Kasumi-1 (cell line): ENCODE measurements at places on chromosomes 11 and 22.

DNA sequence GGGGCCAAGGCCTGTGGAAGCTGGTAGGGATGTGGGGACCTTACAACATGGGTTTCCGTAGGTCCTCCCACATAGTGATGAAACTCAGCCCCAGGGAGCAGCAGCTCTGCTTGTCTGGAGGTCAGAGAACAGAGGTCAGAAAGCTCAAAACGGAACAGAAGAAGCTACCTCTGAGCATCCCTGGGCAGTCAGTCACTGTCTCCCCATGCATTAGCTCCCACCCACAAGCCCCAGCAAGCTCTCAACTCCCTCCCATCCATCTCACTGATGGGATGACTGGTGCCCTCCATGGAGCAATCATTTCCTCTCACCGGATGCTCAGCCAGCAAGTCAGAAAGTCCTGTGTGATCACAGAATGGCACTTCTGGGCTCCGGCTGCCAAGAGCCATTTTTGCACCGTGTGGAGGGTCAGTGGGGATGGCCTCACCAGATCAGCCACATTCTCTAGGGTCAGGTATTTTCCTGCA, 1.9 kb downstream of the TPP1 start:
- DNase-seq = peak; percentile 16

DNA sequence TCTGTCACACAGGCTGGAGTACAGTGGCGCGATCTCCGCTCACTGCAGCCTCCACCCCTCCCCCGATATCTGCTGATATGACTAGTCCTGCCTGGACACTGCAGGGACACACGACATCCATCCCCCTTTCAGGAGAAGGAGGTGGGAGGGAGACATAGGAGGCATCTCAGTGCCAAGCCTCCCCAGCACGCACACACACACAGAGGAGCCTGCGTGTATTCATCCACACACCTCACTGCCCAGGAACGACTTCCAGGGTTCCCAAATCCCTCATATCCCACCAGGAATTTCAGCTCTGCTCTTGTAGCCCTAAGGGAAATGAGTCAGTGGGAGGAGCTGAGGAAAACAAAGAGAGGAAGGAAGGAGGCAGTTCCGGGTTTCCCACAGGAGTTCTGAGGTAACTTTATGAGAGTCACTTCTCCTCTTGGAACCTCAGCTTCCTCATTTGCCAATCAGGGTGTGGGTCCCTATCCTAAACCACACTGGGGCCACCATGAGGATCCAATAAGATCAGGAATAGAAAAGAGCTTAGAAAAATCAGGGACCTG, 37.2 kb upstream of the ACER3 start:
- DNase-seq = peak; percentile 46

DNA sequence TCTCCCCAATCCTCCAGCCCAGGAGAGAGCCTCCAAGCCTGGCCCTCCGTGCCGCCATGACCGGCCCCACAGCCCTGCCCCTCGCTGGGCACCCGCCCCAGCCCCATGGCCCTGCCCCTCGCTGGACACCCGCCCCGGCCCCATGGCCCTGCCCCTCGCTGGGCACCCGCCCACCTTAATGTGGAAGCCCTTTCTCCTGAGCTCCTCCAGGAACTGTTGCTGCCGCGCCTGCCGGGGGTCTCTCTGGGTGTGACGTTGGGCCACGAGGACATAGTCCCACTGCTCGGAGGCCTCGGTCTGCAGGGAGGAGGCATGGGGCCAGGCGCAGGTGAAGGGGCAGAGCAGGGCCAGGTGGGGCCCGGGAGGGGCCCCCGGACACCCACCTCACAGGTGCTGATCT, 8.2 kb downstream of the ANO9 start:
- DNase-seq = no peak

DNA sequence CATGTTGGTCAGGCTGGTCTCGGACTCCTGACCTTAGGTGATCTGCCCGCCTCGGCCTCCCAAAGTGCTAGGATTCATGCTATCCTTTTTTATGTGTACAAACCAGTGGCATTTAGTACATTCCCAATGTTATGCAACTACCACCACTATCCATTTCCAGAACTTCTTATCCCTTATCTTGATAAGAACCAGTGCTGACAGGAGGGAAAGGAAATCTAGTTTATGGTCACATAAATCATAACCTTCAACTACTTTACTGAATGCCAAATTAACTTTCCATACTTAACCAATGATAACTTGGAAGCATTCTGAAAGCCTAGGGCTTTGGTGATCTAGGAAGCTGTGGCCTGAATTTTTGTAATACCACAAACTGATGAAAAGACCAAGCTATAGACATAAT, 170.4 kb downstream of the SWAP70 start:
- DNase-seq = no peak

DNA sequence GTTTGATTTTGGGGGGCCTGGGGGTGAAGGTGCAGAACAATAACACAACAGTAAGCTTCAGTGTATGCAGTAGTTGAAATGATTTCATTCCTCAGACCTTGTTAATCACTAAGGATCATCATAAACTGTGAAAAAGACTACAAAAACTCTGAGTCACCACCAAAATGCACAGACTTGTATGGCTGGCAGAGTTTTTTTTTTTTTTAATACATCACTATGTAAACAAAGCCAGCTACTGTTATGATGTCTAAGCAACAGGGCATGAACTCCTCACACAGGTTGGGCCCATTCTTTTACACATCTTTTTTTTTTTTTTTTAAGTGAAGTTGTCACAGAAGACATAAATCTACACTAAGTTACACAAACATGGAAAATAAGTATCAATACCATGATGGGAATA, 311.9 kb downstream of the GUCY1A2 start:
- no peak for DNase-seq

- no peak for DNase-seq
Measured at GRCh38 chr11:77505956-77506355, 32.1 kb upstream of the PAK1 start.

- DNase-seq = peak; percentile 31
Measured at GRCh38 chr11:65003282-65003681, 6.5 kb upstream of the BATF2 start.

- no peak for DNase-seq
Measured at GRCh38 chr22:25351631-25352293, 132.3 kb downstream of the CRYBB2 start.

GRCh38 chr11:86874304-86875056, 74.1 kb downstream of the PRSS23 start:
- DNase-seq = no peak

- no peak for DNase-seq
Measured at GRCh38 chr11:104432526-104432925, 268.6 kb upstream of the PDGFD start.

DNA sequence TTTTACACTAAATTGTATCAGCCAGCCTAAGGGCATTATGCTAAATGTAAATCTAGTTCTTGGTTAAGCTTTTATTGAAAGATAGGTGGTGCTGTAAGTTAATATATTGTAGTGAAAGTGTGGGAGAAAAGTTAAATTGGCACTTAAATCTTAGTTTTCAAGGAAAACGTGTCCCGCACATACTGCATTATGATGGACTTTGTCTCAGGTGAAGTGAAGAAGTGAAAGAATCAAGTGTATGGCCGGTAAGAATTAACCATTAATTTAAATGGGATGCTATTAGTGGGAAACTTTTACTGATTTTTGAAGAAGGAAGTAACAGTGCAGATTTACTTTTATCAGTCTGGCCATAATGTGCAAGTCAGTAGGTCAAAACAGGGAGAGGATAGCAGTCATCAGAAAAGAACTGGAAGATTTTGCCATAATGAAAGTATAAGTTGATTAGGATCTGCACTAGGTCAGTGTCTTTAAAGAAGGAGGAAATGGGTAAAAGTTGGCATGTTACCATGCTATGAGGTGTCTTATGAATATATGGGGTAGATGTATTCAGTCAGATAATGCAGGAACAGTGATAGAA, 81.6 kb downstream of the PDHX start:
- peak; percentile 67 for DNase-seq

DNA sequence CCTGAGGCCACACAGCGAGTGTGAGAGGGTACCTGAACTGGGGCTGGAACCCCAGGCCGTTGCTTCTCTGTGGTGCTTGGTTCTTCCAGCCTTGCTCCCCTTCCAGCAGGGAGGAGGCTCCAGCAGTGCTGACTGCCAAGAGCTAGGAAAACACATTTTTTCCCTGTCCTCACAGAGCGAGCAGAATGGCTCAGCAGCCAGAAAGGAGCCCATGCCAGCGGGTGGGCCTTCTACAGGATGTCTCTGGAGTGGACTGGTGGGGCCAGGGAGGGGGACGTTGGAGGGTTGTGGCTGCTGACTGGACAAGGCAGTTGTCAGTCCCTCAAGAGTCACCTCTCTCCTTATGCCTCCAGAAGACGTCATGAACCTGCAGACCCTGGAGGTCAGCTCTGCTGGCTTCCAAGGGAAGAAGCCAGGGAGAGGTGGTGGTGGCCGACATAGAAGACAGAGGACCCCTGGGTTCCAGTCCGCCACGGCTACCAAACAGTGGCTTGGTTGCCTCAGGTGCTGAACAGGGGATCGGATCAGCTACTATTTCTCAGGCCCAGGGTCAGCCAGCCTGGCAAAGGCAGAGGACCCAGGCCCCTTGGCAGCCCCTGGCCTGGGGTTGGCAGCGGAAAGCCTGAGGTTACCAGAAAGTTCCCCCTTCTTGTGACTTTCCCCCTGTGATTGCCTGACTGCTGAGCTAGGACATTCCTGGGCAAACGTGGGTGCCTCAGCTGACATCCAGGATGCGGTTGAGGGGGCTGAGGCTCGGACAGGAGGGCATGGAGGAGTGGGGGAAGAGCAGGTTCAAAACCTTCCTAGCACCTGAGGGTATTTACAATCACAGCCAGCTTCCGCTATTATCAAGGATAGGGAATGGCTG, 3.7 kb downstream of the MAFF start:
- DNase-seq = no peak

- DNase-seq = no peak
Measured at GRCh38 chr11:2675540-2675939, 24.3 kb downstream of the KCNQ1OT1 start.

DNA sequence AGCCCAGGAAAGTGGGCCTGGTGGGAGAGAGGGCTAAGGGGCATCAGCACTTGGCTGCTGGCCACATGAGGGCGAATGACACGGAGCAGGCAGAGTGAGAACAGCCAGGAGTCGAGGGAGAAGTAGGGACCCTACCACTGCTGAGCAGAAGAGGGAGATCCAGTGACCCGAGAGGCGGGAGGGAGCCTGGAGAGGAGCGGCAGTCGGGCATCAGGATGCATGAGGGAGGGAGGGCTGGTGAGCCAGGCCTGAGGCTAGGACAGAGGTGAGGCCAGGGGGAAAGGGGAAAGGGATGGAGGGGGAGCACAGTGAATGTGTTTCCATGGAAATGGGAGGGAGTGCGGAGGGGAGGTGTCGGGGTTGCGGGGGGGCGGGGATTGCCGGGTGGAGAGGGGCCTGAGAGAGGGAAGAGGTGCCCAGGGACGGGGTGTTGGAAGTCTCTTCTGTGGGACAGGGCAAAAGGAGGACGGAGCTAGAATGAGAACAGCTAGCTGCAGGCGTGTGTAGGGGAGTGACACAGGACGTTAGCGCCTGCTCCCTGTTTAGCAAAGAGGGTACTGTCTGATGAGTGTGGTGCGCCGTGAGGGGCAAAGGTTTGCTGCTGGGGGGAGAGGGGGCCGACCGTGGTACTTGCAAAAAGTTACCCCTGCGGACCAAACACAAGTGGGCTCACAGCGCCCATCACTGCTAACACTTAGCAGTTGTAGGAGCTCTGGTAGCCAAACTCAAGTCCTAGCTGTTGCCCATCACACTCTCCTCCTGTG, 37.1 kb upstream of the WNT11 start:
- no peak for DNase-seq

DNA sequence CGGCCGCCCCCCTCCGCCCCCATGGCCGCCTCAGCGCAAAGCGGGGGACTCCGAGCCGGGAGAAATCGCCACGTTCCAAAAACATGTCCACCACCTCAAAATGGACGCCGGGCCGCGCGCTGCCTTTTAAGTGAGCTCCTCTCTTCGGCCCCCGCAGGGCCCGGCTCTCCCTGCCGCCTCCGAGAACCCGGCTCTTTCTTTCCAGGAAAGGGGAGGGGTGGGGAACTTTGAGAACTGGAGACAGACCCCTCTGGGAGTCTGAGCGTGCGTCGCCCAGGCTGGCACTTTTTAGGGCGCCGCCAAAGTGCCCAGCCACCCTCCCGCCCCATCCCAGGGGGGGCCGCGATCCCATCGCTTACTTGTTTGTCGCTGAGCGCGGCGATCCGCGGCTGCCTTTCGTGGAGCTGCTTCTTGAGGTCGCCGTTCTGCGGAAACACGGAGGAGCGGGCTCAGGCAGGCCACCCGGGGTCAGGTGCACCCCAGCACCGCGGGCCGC, 1.6 kb downstream of the PHF21B start:
- no peak for DNase-seq

DNA sequence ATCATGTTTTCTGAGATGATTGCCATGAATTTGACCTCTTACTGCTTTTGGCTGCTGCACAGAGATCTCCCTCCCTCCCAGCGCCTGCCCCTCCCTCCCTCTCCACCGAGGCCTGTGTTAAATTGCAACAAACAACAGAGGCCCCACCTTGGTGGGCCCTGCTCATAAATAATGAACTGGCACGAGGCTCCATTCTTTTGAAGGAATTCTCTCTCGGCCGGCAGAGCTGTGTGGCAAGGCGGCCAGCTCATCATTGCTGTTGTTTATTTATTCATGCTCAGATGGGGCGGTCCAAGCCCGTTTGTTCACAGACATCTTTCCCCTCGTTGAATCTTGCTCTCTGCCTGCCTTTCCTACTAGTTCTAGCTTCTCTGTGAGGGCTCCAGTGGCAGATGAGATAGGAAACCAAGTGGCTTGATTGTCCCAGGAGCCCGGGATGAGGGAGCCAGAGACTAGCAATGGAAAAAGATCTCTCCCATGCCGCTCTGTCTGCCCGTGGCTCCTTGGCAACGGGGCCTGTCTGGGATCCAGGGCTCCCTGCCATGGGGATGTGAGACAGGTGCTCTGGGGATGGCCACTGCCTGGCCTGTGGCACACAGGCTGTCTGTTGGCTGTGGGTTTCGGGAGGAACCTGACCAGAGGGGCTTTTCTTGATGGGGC, 192.6 kb downstream of the DSCAML1 start:
- DNase-seq = no peak

- no peak for DNase-seq
Measured at GRCh38 chr22:24952837-24953383, 394 bp downstream of the KIAA1671 start.

- DNase-seq = no peak
Measured at GRCh38 chr22:30246814-30247376, 336 bp upstream of the LIF start.

DNA sequence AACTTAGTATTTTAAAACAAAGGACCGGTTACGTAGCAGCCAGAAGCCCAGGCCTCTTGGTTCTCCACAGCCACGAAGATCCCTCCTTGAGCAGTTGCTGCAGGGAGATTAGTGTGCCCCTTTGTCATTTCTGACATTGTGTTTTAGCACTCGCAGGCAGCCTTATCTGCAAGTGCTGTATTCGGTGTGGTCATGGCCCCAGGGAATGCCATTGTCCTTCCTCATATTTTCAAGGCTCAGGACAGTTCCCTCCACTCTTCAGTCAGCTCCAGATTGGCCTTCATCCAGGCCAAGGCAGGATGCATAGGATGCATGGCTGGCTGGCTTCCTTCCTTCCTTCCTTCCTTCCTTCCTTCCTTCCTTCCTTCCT, 88.5 kb downstream of the ZBTB16 start:
- no peak for DNase-seq

GRCh38 chr11:24622262-24622661, 125.4 kb downstream of the LUZP2 start:
- no peak for DNase-seq

GRCh38 chr11:57938351-57938750, 85.3 kb upstream of the OR9Q1 start:
- no peak for DNase-seq
